ENCODE measurements at places on chromosomes 16 and 17.
A peak's percentile ranks its signal among the peaks of the same experiment; 100 is the strongest.

DNA sequence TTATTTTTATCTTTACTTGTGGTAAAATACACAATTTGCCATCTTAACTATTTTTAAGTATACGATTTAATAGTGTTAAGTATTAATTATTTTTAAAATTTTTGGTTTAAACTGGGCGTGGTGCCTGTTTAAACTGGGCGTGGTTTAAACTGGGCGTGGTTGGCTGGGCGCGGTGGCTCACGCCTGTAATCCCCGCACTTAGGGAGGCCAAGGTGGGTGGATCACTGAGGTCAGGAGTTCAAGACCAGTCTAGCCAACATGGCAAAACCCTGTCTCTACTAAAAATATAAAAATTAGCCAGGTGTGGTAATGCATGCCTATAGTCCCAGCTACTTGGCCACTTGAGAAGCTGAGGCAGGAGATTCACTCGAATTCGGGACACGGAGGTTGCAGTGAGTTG is 4.0 kb upstream of the CCDC43 start:
- DNase-seq, result no peak

GRCh38 chr17:62968445-62968923 is 2.4 kb downstream of the TANC2 start:
- peak; percentile 89 for DNase-seq

DNA sequence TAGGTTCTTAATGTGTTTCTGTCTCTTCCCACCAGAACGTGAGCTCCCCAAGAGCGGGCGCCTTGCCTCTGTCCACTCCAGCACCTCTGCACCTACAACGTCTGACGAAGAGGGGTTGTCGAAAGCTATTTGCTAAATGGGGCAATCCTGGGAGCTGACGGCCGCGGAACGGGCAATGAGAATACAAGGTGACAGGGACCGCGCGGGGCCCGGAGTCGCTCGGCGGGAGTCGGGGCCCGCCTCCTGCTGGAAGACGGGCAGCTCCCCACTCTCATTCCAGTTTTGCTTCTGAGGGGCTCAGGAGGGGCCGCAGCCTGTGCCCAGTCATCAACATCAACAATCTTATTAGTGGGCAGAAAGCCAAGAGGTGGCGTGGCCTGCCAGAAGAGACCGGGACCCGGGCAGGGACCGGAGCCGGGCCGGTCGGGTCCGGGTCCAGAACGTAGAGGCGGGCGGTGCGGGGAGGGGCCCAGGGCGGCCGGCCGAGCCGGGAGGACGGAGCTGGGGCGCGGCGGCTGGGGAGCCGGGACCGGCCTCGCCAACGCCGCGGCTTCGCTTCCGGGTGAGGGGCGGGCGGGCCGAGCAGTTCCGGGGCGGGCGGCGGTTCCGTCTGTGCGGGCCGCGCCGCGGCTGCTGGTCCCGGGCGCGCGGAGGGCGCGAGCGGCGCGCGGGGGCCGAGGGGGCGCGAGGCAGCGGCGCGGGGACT is at the start of gene MOSMO:
MOSMO (plus strand) TSS at position 603 of the 706 bp plus-strand sequence. CDS start 191 bp downstream, outside the sequence.
- DNase-seq, result peak; percentile 58

- no peak for DNase-seq
These were observed 223.8 kb downstream of the LGALS9B start for GRCh38 chr17:20243524-20243923.

GRCh38 chr16:67238806-67239470 is 8.3 kb downstream of the FHOD1 start:
- no peak for DNase-seq

GRCh38 chr16:2451851-2452320 is 8.0 kb upstream of the TEDC2 start:
- DNase-seq, result no peak

All from umbilical cord (tissue), 2 donors.